ENCODE measurements at places on chromosomes 7 and 10.

DNA sequence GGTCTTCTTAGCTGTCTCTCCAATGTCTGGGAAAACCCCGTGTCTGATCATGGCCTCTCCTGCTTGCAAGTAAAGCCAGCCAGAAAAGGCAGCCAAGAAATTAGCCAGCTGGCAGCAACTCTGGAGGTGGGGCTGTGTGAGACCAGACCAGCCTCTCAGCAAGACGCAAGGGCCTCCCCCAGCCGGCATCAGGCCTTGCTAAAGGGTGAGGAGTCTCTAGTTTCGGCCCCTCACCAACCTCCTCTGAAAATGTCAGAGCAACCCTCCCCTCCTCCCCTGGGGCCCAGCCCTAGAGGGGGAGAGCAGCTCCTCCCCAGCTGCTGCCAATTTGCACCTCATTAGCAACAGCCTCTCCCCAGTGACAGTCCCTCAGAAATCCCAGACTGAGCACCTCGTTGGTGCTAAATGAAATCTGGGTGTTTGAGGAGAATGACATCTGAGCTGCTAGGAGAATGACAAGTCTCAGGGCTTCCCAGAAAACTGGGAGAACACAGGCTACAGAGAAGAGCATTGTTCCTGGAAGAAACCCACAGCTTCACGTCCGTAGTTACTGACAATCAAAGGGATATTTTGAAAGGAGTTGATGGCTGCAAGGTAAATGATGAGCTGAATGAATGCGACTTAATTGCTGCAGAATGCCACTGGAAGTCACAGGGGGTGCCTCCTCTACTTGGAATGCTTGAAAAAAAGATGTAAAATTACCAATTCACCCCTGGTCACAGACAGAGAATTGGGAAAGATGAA, 25.9 kb downstream of the DGKI start:
- peak; percentile 16 for DNase-seq

DNA sequence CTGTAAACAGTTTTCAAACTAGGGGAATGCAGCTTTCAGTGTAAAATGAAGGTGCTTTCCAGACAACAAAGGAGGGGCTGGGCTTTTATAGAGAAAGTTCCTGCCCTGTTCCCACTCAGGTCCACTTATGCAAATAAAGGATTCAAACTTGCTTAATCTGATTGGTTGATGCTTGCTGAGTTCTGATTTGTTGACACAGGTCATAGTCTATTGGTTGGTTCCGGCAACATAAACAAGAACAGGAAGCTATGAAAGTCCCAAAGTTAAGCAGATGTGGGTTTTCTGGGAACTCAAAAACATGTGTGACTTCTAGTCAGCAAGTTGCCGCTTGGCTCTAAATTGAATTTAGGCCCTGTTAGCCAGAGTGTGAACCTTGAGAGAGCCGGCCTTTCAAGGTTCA, 194.2 kb upstream of the SVIL start:
- DNase-seq = no peak

DNA sequence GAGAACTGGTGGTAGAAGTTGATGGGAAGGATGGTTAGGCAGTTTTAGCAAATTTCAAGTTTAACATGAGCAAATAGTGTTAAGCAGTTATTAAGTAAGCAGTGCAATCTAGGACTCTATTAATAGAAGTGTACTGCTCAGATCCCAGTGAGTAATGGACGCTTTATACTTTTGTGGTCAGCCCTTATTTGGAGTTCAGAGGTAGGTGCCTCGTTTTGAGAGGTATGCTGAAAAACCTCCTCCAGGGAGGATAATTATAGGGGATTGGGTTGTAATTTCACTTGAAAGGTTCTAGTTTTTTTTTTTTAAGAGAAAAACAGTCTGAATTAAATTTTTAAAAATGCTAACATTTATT, 33.5 kb upstream of the CCDC7 start:
- DNase-seq = no peak

GRCh38 chr7:2008936-2009540, 223.7 kb downstream of the MAD1L1 start:
- no peak for DNase-seq

GRCh38 chr10:7789390-7789789, 1.4 kb downstream of the ATP5F1C start:
- no peak for DNase-seq

DNA sequence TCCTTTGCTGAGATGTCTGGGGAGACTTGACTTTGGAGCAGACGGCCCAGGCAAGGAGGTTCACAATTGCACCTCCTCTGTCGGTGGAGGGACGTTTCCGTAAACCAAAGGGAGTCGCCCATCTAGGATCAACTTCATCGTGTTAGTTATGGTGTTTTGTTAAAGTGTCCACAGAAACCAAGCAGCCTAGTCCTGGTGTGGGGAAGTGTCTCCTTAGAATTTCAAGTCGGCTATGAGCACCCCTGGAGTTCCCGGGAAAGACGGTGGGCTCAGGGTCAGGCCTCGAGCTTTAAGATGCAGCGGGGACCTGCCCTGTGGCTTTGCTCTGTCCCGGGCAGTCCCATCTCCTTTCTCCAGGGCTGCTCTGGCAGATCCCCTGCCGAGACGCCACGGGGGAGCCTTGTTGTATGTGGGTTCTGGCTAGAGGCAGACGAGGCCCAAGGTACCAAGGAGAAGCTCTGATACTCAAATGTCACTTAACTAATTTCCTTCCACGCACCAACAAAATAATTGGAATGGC, 319.2 kb downstream of the ADARB2 start:
- no peak for DNase-seq

DNA sequence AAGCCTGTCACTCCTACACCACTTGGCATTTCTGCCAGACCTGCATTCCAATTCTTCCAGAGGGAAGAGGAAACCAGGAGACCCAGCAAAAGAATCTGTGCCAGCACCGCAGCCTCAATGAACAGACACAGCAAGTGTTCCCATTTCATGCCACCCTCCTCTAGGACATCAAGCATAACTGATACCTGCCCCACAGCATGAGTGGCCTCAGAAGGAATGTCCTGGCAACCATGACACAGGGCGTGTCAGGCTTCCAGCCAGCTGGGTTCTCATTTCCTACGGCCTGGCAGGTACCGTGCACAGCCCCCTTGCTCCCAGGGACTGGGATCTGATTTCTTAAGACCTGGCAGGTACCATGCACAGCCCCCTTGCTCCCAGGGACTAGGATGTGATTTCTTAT, 7.8 kb downstream of the MAD1L1 start:
- no peak for DNase-seq

DNA sequence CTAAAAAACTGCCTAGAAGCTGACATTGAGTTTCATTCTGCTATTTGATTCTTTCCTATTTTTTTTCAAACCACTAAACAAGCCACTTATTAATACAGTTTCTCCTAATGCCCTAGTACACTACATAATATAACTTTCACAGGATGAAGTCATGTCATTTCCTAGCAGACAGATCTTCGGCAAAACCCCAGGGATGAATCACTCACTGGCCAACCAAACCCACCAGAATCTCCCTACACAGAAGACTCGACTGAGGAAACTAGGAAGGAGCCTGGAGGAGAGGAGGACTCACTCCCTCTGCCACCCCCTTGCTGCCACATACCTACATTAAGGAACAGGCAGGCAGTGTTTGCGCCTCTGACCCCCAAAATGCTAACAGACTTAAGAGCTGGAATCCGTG, 33.4 kb downstream of the XPNPEP1 start:
- no peak for DNase-seq

- DNase-seq = no peak
Measured at GRCh38 chr7:20793694-20794394, 7.2 kb upstream of the SP8 start.

DNA sequence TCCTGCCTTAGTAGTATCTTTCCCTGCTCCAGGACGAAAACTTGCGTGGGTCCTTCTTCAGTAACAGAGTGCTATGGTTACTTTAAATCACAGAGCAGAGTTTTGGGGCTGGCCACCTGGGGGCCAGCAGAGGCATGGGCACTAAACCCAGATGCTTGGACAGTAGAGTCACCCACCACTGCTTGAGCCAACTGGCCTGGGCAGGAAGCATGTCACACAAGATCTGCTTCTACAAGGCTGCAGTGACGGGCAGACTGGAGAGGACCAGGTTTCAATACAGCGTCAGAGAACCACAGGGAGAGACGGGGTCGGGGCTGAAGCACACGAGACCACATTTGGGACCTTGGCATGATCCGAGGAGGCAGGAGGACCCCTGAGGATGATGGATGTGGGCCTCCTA, 14.3 kb upstream of the DMBT1 start:
- no peak for DNase-seq

- no peak for DNase-seq
Measured at GRCh38 chr10:119734396-119735332, 8.8 kb downstream of the INPP5F start.

GRCh38 chr7:142785841-142786250, 15.1 kb downstream of the PRSS2 start:
- DNase-seq = no peak

DNA sequence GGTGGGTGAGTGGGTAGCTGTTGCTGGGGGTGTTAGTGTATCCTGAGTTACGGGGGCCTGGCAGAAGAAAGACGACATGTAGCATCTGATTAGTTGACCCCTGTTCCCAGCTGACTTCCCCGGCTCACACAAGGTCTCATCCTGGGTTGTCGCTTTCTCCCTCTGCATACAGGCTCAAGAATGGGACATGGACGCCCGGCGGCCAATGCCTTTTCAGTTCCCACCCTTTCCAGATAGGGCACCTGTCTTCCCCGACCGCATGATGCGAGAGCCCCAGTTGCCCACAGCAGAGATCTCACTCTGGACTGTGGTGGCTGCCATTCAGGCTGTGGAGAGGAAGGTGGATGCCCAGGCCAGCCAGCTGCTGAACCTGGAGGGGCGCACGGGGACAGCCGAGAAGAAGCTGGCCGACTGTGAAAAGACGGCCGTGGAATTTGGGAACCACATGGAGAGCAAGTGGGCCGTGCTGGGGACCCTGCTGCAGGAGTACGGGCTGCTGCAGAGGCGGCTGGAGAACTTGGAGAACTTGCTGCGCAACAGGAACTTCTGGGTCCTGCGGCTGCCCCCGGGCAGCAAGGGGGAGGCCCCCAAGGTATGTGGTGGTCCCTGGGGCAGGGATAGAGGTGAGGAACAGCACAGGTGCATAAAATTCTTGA, 2.9 kb downstream of the ZNF282 start:
- DNase-seq = no peak

DNA sequence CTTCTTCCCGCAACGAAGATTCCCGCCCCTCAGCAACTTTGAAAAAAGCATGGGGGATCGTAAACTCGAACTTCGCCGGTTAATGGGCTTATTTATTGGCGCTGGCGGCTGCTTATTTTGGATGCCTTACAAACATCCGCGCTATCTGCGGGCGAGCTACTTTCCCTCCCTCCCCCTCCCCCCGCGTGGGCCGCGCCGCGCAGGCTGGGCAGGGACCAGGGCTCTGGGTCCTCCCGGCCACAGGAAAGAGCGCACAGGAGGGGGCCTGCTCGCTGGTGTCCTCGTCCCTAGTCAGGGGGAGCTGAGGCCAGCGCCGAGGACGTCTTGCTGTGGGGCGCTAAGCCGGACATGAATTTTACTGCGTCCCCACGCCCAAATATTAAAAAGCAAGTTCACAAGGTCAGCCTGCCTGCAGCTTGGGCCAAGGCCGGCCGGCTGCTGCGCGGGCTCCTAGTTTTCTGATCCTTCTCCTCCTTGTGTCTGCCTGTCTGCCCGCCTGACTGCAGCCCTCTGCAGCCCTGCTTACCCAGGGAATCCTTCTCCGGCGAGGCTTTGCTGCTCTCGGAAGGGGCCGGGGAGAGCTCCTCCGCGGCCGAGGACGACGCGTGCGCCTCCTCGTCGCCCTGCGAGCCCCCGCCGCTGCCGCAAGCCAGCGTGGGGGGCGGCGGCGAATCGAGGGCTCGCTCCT, 1.2 kb downstream of the HOXA10 start:
- DNase-seq = no peak

DNA sequence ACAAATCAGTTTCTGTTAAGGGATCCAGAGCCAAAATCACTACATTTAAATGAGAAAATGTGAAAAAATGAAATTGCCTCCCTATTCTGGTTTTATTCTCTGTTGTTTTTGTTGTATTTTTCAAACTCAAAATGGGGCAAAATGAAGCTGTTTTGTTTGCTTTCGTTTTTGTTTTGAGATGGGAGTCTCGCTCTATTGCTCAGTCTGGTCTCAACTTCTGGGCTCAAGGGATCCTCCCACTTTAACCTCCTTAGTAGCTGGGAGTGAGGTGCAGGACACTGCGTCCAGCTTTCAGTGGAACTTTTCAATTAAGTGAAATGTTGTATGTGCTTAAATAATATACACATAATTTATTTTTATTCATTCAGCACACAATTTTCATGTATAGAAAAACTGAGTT, 205.0 kb downstream of the SORCS1 start:
- DNase-seq = no peak

DNA sequence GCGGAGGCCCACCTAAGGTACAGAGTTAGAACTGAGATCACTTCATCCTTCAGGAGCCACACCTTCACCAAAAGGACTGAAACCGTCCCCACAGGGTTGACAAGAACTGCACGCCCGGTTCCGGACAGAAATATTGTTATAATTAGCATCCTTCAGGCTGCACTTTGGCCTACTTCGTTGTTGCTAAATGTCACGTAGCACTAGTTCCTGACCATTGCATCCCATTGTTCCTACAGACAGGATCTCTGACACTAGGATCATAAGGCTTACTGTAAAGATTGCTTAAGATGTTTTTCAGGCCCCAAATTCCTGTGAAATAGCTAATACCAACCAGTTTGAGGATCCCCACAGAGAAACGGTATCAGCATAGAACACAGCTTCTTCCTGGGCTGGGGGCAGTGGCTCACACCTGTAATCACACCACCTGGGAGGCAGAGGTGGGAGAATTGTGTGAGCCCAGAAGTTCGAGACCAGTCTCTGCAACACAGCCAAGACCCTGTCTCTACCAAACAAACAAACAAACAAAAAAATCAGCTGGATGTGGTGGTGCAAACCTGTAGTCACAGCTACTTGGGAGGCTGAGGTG, 18.3 kb upstream of the EIF4H start:
- no peak for DNase-seq

DNA sequence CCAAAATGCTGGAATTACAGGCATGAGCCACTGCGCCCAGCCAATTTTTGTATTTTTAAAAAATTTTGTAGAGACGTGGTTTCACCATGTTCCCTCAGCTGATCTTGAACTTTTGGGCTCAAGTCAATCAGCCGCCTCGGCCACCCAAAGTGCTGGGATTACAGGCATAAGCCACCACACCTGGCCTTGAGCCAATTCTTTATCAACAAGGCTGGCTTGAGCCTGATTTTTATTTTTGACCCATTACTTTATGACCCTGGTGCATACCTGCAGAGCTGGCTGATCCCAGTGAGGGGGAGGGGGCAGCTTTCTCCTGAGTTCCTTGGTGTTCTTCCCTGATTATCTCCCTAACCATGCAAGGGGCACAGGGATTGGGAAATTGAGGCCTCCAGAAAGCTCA, 15.8 kb upstream of the CPA1 start:
- DNase-seq = no peak

- no peak for DNase-seq
Measured at GRCh38 chr7:30176463-30177109, 41.8 kb downstream of the MTURN start.

GRCh38 chr10:14326581-14326980, 4.1 kb downstream of the FRMD4A start:
- no peak for DNase-seq

DNA sequence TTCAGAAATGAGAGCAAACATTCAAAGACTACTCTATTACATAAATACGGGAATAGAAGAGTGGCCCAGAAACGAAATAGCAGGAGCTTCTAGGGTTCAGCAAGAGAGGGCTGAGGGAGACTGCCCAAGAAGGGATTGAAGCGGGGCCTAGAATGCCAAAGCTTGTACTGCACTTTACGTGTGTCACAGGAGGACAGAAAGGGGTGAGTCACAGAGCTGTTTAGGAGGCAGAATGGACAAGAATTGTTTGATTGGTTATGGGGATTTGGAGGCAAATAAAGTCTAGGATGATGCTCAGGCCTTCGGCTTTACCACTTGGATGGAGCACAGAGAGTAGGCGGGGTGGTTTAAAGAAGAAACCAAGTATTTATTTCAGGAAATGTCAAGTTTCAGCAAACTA, 11.3 kb upstream of the FXYD4 start:
- DNase-seq = no peak

Measured in right renal cortex interstitium (tissue), 3 donors.